ENCODE measurements at places on chromosomes 13 and 19.
A peak's percentile ranks its signal among the peaks of the same experiment; 100 is the strongest.

GRCh38 chr13:24670961-24671381 lies 9.2 kb upstream of the ATP12A start:
- DNase-seq: peak; percentile 20

- no peak for DNase-seq
Measured at GRCh38 chr19:50420808-50421207, 2.1 kb downstream of the SPIB start.

DNA sequence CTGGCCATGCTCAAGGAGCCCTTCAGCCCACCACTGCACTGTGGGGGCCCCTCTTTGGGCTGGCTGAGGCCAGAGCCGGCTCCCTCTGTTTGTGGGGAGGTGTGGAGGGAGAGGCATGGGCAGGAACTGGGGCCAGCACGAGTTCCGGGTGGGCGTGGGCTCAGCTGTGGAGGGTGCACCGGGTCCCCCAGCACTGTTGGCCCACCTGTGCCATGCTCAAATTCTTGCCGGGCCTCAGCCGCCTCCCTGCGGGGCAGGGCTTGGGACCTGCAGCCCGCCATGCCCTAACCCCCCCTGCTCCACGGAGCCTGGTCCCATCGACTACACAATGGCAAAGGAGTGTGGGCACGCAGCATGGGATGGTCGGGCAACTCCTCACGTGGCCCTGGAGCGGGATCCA lies 38.8 kb upstream of the TNFRSF19 start:
- no peak for DNase-seq

DNA sequence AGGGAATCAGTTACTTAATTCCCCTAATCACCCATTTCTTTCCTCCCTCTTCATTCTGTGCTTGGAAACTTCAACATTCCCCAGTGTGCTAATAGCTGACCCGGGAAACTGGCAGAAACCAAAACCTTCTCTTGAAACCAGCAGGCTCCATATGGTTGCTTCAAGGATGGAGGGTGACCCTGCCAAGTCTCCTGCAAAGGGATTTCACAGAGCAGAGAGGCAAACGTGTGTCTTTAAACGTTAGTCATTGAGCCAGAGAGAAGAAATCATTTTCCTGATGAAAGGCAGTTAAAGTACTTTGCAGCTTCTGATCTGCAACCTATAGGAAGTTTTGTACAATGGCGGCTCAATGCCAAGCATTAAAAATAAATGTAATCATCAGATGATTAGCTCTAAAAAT lies 220.9 kb downstream of the POU4F1 start:
- DNase-seq: no peak

GRCh38 chr13:76711550-76712182 lies 174.5 kb downstream of the KCTD12 start:
- peak; percentile 96 for DNase-seq

DNA sequence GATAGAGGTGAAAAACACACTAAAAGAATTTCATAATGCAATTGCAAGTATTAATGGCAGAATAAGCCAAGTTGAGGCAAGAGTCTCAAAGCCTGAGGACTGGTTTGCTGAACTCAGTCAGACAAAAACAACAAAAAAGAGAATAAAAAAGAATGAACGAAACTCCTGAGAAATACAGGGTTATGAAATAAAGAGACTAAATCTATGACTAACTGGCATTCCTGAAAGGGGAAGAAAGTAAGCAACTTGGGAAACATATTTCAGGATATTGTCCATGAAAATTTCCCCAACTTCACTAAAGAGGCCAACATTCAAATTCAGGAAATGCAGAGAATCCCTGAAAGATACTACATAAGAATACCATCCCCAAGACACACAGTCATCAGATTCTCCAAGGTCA lies 47.8 kb downstream of the UBL3 start:
- DNase-seq: peak; percentile 5

DNA sequence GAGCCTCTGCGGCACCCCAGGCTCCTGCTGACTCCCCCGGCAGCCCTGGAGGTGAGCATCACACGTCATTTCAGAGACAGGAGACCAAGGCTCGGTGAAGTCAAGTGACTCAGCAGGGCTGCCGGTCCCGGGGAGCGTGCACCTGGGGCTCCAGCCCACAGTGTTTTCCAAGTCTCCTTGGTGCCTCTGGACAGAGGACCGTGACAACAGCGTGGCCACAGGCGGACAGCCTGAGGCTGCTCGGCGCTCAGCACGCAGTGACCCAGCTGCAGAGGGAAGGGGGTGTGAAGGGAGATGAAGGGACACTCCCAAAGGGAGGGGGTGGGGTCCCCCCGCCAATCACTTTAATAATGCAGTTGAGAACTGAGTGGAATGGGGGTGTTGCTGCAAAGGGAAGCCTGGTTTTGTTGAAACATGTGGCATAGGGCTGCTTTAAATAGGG lies 17.5 kb upstream of the ASPDH start:
- DNase-seq: no peak

GRCh38 chr19:16015805-16016173 lies 60.5 kb upstream of the TPM4 start:
- no peak for DNase-seq

- DNase-seq: no peak
Measured at GRCh38 chr19:42512130-42512636, 16.1 kb downstream of the CEACAM1 start.

- no peak for DNase-seq
Measured at GRCh38 chr19:19209372-19209771, 2.4 kb upstream of the NCAN start.

- DNase-seq: peak; percentile 37
Measured at GRCh38 chr13:106649495-106649894, 81.6 kb upstream of the ARGLU1 start.

DNA sequence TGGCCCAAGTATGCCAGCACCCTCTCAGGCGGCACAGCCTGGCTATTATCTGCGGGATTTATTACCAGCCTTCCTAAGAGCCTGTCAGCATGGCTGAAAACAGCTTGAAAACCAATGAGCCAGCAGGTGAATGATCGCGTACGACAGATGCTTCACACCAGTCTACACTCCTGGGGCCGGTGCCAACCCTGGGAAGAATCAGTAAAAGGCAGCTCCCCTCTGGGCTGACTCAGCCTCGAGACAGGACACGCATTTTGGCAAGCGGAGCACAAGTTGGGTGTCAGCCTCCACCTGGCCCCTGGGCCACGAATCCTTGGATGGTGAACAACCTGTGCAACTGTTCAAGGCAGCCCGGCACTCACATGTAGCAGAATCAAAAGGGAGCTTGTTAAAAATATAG lies 15.6 kb downstream of the EMP3 start:
- DNase-seq: peak; percentile 38

GRCh38 chr19:2807379-2808128 lies 12.1 kb upstream of the ZNF554 start:
- DNase-seq: no peak

- DNase-seq: peak; percentile 20
Measured at GRCh38 chr13:60765700-60766411, 368.8 kb downstream of the TDRD3 start.

- no peak for DNase-seq
Measured at GRCh38 chr19:43936188-43936587, 1.1 kb upstream of the ZNF45 start.

DNA sequence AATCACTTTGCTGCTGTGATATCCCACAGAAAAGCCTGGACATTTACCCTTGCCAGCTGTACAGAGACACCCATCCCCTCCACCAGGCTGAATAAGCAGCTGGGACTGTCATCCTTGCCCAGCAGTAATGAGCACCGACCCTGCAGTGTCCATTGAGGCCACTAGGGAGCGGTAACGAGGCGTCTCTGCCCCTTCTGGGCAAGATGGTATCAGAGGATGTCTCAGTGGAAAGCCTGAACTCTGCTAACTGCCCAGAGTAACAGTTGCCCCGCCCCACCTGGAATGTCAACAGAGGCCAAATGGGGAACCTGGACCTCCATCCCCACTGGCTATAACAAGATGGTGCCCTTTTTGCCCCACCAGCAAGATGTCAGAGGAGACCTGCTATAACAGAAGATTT lies 22.8 kb upstream of the CEACAM20 start:
- DNase-seq: peak; percentile 26

- no peak for DNase-seq
Measured at GRCh38 chr19:30004403-30004802, 62.4 kb downstream of the URI1 start.

DNA sequence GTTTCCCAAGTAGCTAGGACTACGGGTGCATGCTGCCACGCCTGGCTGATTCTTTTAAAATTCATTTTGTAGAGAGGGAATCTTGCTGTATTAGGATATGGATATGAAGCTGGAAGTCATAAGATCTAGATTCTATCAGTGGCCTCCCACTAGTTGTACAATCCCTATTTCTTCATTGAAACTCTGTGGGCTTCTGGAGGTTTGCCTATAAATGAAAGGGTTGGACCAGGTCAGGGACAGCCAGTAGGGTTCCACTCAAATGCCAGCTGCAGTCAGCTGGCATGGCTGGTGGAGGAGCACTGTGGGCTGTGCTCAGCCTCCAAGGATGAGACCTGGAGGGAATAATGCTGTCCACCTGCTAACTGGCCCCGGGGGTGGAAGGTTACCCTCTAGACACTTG lies 110.2 kb upstream of the GJB6 start:
- no peak for DNase-seq

GRCh38 chr19:18894254-18895037 lies 1.5 kb downstream of the CERS1 start:
- peak; percentile 43 for DNase-seq

- no peak for DNase-seq
Measured at GRCh38 chr19:55384131-55384919, at the start of gene TMEM238. Gene TMEM238, minus strand, starts transcription at chr19:55384292. Its CDS starts 33 bp downstream, at chr19:55384259.

DNA sequence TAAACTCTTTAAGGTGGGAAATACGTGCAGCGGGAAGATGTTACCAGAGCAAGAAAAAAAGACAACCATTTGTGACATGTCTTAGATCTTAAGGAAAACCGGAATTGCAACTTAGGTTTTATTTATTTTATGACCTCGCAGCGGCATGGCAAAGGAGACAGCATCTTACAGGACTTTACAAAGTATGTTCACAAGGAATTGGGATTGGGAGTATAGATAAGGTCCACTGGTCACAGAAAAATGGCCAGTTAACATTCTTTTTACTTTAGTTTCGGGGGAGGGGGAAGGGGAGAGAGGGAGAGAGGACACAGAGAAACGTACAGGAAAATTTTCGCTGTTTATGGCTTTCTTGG lies 104.5 kb upstream of the DIAPH3 start:
- no peak for DNase-seq

DNA sequence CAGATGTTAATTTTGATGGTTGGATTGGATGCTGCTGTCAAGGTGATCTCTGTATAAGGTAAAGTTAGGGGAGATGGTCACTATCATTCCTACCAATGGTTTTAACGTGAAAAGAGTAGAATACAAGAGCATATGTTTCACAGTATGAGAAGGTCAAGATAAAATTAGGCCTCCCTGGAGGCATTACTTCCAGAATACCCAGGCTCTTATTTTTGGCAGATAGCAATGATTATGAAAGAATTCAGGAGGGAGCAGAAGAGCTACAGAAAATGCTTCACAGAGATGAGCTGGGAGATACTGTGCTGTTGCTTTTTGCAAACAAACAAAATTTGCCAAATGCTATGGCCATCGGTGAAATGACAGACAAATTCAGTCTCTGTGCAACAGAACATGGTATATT lies 547.5 kb upstream of the SPRY2 start:
- no peak for DNase-seq

DNA sequence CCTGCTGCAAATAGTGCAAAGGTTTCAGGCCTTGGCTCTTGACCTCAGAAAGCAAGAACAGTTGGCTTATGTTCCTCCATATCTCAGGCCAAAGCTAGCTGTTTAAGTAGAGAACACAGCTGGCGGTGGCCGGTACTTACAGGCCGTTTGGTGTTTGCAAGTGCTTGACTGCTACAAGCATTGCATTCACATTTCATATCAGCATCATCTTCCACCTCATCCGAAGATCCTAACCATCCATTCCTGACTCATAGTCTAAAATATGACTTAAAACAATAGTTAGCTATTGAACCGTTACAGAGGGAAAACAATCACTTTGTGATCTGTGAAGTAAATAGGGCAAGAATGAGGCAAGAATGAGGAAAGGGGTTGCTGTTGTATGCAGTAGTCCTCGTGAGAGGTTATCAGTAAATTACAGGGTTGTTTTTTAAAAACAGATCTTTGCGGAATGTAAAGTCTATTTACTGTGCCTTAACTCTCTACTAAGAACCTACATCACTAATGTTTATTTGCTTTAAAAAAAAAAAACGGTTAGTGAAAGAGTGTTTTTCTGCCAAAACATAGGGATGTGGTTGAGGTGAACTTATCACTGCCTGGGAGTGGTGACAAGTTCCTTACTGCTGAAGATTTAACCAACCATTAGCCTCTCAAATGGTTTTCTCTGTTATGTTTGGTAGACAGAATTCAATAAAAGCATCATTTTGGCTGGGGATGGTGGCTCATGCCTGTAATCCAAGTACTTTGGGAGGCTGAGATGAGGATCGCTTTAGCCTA lies 21.6 kb upstream of the WDR88 start:
- peak; percentile 86 for DNase-seq

DNA sequence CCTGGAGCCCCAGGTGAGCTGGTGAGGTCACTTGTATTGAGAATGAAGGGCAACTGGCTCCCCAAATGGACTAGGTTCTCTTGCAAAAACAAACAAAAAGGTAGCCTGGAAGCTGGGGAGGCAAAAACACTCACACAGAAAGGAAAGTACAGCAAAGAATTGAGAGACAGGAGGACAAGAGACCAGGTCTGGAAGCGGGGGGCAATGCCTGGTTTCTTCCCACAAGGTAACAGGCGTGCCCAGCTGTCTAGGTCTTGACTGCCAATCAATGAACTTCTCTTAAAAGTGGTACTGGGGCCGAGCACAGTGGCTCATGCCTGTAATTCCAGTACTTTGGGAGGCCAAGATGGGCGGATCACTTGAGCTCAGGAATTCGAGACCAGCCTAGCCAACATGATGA lies 356.4 kb upstream of the TSHZ3 start:
- no peak for DNase-seq

DNA sequence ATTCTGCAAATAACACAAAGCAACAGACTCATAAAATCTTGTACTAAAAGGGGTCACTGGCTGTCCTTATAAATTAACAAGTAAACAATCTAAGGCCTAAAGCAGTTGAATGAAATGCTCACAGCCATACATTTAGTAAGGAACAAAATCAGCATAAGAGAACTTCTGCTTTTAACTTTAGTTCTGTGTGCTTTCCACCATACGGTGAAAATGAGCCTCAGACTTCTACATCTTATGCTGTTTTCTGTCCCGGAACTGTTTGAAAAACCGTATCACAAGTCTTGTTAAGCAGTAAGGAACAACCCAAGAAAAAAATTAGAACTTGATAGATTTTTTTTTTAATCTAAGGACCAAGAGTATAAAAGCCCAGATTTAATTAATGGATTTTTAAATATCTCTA lies 549.1 kb upstream of the MIR17HG start:
- DNase-seq: no peak

DNA sequence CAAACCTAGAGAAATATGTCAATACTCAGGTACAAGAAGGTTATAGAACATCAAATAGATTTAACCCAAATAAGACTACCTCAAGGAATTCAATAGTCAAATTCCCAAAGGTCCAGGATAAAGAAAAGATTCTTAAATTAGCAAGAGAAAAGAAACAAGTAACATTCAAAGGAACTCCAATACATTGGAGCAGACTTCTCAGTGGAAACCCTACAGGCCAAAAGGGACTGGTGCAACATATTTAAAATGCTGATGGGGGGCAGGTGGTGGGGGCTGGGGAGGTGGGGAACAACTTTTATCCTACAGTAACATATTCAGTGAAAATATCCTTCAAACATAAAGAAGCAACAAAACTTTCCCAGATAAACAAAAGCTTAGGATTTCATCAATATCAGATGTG lies 23.1 kb downstream of the ITGBL1 start:
- DNase-seq: no peak

GRCh38 chr13:46379611-46380010 lies 7.4 kb downstream of the RUBCNL start:
- no peak for DNase-seq

- no peak for DNase-seq
Measured at GRCh38 chr19:5042556-5042955, 73.6 kb downstream of the KDM4B start.

Measured in choroid plexus epithelial cell (primary cell).